ENCODE measurements at places on chromosomes 1 and 21.
A peak's percentile ranks its signal among the peaks of the same experiment; 100 is the strongest.

- no peak for DNase-seq
These were observed 5.8 kb downstream of the ACTN2 start for GRCh38 chr1:236692128-236692527.

DNA sequence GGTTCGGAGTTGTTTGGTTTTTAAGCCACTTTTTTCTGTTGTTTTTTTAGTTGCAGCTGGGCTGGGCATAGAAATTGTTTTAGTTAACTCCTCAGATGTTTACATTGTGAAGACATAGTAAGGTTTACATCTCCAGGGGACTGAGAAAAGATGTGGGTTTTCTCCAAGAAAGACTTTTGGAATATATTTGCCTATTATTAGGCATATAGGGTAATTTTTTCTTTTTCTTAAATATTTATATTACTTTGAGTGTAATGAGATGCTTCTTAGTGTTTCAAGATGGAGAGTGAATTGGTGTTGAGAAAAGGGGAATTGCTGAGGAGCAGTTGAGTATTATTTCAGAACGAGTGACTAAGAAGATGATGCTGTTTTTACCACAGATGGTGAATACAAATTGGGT lies 26.6 kb upstream of the PIGK start:
- DNase-seq, result no peak

DNA sequence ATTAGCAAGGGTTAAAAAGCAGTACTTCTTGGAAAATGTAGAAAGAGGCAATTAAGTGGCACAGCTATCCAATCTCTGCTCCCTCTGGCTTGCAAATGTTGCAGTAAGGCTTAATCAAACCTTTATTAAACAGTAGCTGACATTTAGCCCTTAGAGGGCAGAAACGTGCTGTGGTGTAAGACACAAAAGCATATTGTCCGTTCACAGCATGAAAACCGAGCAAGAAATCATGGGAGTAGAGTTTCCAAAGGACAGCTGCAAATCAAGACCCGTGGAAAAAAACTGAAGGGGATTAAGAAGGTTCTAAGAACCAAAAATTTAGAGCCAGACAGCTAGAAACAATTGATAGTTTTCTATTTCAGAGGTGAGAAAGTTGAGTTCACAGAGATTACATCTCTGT lies 13.1 kb downstream of the ZP4 start:
- no peak for DNase-seq

- DNase-seq, result no peak
These were observed 6.1 kb downstream of the GPR137B start for GRCh38 chr1:236148470-236148845.

DNA sequence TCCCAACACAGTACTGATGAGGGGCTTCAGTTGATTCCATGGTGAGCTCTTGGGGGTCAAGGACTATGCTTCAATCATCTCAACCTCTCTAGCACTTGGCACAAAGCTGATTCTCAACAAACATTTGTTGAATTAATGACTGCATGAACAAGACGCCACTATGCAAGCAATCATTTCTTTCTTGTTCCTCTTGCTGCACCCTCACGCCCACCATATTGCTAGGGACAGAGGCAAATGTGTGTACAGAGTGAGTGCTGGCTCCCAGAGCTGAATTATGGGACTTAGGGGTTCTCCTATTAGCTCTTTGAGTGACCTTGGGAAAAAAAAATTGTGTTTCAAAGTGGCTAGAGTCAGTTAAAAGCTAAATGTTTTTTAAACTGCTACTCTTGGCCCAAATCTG lies 2.5 kb downstream of the ADAR start:
- no peak for DNase-seq

GRCh38 chr1:53328541-53329499 lies 950 bp upstream of the LRP8 start:
- DNase-seq, result peak; percentile 81

GRCh38 chr21:36973986-36974850 lies 7.7 kb upstream of the HLCS start:
- no peak for DNase-seq

GRCh38 chr1:169128562-169128961 lies 22.1 kb downstream of the ATP1B1 start:
- no peak for DNase-seq

- no peak for DNase-seq
These were observed 135.9 kb downstream of the FGGY start for GRCh38 chr1:59432531-59433439.

- DNase-seq, result no peak
These were observed 369.6 kb upstream of the ADGRL2 start for GRCh38 chr1:81430955-81431623.

DNA sequence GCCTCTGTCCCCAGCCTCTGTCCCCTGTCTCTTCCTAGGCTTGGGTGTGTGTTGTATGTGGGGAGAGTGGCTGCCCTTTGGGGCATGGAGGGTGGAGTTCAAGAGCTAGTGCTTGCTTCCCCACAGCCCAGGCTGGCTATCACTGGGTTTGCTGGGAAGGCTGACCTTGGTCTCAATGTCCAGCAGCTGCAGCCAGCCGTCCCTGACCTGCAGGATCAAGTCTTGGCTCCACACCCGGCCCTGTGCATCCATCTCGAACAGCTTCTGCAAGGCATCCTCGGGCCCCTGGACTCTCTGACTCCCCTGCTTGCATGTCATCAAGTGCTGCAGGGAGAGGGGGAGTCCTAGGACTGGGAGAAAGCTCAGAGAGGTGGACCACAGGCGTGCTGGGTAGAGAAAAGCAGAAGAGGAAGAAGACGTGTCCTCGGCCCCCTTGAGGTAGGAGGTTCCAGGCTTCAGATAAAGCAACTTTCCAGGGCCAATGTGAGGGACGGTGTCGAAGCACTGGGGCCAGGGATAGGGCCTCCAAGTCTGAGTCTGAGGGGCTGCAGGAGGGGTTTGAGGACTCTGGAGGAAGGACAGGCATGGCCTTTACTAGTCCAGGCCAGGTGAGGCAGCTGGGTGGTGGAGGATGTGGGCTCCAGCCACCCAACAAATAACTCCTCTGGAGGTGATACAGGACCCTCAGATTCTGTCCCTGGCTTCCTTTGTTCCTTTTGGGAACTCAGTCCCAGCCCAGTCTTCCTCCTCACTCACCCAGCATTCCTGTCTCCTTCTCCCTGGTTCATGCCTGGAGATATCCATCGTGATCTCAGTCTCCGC lies 4.0 kb downstream of the EPS8L3 start:
- peak; percentile 61 for DNase-seq

DNA sequence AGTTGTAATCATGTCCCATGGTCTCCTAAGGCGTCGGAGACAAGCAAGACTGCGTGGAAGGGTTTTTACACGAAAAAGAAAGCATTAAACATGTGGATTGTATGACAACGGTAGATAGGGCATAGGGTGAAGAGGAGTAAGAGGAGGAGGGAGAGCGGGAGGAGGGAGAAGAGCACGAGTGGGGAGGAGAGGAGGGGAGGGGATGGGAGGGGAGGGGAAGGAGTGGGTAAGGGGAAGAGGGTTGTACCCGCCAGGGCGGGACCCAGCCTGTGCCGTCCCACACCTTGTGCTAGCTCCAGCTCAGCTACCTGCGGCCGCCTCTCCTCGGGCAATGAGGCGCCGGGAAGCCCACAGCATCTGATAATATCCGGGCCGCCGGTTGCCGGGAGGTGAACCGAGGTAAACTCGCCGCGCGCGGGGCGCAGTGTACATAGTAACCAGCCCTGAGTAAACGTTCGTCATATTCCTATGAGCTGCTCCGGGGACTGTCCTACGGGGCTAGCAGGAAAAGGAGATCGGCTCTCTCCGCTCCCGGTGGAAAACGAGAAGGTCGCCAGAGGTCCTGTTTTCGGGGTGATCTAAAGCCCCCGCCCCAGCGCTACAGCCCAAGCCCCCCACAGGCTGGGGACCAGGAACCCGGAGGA lies 449 bp upstream of the RCAN3 start:
- DNase-seq, result peak; percentile 94

GRCh38 chr1:200740571-200741208 lies 2.0 kb downstream of the CAMSAP2 start:
- no peak for DNase-seq

- peak; percentile 90 for DNase-seq
These were observed 707 bp downstream of the PRCC start for GRCh38 chr1:156767879-156768604.

- DNase-seq, result no peak
These were observed 7.4 kb downstream of the PLEKHM2 start for GRCh38 chr1:15691434-15692032.

DNA sequence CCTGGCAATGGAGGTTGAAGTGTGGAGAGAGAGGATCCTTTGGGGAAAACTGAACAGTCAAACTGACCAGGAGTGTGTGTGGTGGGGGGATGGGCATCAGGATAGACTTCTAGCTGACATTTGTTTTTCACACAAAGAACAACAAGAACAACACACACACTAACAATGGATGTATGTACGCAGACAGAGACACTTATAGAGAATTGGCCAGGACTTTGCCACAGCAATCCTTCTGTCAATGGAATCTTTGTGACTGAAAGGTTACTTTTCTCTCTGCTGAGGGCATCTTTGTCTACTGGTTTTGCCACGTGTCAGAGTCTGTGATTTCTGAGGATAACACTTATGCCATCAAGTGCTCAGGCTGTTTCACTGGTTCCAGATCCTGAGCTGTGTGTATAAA lies 12.4 kb upstream of the FCGR2A start:
- no peak for DNase-seq

DNA sequence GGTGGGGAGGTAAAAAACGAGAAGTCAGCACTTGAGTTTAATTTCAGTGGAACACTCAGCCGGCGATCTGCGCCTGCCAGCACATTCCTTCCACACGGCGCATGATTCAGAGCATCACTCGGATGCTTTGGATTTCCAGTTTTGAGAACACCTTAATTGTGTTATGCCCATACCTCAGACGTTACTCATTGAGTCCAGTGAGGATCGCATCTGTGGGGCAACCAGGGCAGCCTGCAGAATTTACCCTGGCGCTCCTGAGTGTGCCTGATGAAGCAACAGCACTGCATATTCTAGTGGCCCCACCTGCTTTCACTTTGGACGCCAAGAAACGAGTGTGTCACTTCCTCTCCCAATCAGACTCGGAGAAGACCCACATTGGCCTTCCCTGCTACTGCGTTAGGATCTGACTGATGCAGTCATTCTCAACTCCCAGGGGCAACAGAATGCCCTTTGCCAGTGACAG lies 19.9 kb downstream of the FAM89A start:
- no peak for DNase-seq

- no peak for DNase-seq
These were observed 288.8 kb downstream of the DPYD start for GRCh38 chr1:97632075-97632474.

- peak; percentile 47 for DNase-seq
These were observed 77.8 kb downstream of the ITPKB start for GRCh38 chr1:226661271-226661670.

- no peak for DNase-seq
These were observed 46.0 kb upstream of the MACF1 start for GRCh38 chr1:39158327-39159086.

- DNase-seq, result no peak
These were observed 12.2 kb upstream of the GJA5 start for GRCh38 chr1:147772570-147772969.

GRCh38 chr1:181326348-181326747 lies 157.0 kb upstream of the CACNA1E start:
- no peak for DNase-seq

GRCh38 chr1:205318231-205318991 lies 3.1 kb downstream of the NUAK2 start:
- no peak for DNase-seq

DNA sequence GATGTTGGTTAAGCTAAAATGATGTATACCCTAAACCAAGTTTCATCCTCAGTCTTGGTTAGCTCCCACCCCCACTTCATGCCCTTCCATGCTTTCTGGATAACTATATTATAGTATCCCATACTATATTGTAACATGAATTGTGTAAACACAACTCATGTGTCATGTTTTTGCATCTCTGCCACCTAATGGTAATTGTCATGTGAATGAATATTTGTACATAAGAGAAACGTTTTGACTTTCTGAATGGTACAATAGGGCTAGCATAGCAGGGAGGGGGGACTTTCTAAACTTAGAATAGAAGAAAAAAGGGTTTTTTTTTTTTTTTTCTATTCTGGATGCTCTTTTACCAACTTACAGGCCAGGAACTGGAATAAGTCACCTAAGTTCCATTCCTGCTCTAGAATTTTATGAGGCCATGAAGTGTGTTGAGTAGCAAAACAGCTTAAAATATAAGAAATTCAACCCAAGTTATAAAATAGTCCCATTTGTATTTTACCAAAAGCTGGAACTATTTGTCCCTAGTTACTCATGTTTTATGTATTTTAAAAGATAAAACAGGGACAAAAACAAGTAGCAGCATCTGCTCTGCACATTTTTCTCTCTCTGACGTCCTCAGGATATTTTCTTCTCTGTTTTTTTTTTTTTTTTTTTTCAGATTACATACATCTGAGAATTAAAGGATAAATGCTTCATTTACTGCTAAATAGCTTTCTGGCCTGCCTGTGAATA lies 77.4 kb downstream of the HLX start:
- DNase-seq, result no peak

DNA sequence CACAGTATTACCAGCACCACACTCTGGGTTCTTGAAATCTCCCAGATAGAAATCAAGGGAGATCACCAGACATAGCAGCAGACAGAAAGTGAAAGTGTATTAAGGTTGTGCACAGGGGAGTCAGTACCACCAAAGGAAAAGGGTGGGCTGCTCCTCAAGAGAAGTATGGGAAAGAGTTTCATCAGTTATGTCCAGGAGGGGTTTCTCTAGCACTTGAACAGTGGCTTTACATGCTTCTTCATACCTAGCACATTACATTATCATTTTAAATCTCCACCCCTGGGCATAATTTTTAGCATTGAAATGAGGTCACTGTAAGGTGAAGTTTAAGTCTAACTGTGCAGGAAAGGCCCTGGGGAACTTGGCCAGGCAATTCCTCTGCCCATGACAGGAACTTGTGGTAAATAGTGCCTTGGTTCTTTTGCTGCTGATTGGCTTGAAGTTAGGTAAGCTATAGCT lies 601.0 kb downstream of the NUF2 start:
- DNase-seq, result no peak

DNA sequence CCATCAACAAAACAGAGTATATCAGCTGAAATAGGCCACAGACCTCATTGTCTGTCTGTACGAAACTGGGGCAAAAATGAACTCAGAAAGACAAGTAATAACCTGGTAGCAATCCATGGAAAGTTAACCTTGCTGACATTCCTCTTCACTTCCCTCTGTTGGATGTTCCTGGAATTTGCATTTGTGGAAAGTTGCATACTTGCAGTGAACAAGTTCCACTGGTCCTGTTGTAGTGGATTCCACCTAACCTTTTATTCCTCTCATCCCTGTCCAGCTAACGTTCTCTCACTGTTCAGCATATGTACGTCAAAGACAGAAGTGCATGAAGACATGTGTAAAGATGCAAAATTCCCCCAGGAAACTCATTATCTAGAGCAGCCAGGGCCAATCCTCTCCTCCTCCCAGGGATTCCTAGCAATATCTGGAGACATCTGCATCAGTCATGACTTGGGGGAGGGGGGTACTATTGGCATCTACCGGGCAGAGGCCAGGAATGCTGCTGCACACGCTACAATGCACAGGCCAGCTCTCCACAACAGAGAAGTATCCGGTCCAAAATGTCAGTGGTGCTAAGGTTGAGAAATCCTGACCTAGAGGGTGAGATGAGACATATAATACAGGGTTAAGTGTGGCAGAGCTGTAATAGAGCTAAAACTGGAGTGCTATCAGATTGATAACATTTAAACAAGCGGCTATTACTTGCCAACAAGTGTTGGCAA lies 8.2 kb downstream of the LPAR3 start:
- DNase-seq, result no peak

- no peak for DNase-seq
These were observed 15.6 kb upstream of the CA6 start for GRCh38 chr1:8930116-8930515.
